NCI-H1417 treated with DMSO at 0.1 percent for 48 hours (cell line): ENCODE measurements at places on chromosomes 1 and 21.

DNA sequence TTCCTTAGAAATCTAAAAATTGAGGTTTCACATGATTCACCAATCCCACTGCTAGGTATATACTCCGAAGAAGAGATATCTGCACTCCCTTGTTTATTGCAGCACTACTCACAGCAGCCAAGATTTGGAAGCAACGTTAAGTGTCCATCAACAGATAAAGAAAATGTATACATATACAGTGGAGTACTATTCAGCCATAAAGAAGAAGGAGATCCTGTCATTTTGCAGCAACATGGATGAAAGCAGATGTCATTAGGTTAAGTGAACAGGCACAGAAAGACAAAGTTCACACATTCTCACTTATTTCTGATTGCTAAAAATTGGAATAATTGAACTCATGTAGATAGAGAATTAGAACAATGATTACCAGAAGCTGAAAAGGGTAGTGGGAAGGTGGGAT lies 56.4 kb downstream of the RABGAP1L start:
- no peak for DNase-seq

DNA sequence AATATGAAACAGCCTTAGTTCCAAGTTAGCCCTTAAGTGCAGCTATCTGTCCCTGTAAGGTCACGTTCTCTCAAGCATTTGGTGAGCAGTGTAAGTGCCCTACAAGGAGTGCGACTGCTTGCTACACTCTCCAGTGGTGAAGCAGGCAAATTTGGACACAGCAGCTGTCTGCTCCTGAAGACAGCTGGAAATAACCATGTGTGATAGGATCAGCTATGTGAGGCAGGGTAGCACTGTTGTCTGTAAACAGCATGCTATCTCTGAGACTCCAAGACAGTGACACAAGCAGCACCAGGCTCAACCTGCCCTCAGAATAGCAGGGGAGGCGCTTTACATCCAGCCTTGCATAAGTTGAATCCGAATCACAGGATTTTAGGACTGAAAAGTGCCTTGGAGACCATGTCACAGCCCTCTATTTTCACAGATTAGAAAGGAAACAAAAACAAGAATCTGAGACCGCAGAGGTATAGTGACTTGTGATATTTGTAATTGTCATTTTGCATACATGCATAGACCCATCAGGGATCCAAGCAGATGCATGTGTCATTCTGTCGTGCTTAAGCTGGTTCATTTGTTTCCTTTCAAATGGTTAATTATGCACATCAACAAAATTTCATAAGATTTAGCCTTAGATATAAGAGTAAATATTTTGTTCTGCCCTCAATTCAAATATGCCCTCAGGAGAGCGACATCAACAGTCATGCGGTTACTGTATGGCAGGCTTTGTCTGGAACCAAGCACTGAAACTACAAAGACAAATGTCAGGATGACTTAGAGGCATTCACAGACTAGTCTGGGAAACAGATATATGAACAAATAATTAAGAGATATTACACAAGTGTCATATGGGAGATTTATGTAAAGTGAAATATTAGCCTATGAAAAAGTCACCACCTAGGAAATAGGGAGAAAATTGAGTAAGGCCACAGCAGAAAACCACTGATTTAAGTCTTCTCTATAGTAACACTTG lies 134.9 kb upstream of the NRIP1 start:
- DNase-seq = no peak

- no peak for DNase-seq
These were observed 53.4 kb upstream of the PAXBP1 start for GRCh38 chr21:32824950-32825349.

- no peak for DNase-seq
These were observed 13.0 kb downstream of the CAMSAP2 start for GRCh38 chr1:200751717-200752116.

DNA sequence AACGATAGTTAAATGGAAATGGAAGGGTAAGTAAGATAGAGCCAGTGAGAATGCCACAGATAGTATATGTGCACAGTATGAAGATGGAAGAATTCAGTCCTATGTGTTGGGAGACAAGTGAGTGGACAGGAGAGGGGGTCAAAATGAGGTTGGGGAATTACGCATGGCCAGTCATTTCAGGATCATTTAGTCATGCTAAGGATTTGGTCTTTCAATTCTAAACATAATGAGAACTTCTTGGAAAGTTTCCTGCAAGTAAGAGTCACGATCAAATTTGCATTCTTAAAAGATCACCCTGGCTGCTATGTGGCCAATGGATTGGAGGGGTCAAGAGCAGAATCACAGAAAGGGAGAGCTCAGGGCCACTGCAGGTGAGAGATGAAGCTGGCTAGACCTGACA lies 64.0 kb upstream of the KCNK2 start:
- DNase-seq = no peak

DNA sequence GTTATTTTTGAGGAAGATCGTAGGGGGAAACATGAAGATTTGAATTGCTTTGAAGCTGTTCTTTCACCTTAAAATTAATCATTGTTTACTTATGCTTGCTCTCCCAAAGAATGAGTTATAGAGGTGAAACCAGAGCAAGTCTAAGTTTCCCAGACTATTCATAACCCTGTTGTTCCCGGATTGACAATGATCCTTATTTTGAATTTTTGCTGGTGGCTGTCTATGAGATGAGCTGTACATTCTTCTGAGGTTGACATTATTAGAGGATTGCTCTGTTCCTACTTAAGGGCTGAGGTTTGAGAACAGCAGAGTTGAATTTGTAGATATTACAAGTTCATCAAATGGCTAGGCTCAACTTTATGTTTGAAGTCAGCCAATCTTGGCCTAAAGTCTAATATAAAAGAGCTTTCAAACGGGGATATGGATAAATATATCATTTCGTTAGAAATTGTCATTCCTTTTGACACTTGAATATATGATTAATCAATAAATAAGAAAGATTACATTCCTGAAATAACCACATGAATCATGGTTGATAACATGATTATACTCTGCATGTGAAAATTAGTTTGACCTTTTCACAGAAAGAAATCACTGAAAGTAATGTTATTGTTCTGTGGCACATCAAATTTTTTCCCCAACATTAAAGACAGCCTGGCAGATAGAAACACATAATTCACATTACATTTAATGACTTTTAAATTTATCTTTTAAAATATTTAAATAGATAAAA lies 19.1 kb upstream of the PDE4B start:
- DNase-seq = no peak

DNA sequence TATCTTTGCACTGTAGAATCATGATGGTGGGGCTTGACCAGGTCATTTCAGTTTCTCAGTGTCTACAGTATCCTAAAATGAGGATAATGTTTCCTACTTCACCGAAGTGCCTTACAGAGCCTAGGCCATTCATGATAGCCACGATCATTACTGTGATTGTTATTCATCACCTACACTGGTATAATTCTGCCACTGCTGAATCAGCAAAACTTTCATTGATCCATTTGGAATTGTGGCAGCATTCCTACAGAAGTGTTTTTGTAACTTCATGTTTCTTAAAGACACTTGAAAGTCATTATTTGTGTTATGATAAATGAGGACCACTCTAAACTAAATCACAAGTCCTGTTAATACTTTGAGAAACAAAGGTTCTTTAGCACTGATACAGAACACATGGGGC lies 6.0 kb upstream of the PLPPR5 start:
- no peak for DNase-seq
